ENCODE measurements at places on chromosomes 2 and 18.

DNA sequence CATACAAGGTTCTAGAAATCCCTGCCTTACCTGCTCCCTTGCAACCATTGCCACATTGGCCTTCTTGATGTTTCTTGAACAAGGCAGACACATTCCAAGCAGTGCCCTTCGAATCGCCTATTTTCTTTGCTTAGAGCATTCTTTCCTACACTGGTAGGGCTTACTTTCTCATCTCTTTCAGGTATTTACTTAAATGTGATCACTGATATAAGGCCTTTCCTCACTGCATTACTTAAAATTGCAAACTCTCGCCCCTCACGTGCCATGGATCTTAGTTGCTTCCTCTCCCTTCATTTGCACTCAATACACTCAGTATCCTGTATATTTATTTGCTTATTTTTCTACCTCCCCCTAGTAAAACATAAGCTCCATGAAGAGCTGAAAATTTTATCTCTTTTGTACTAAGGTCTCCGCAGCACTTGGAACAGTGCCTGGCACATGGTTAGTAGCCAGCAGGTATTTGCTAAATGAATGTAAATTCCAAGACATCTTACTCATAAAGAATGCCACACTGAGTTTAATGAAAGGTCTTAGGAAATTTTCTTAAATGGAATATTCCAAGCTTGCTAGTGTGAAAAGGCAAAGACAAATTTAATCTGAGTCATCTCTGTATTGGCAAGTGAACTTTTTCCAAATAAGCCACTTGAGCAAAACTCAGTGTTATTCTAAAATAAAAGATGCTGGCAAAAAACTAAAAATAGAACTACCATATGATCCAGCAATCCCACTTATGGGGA, 42.4 kb upstream of the FIGN start:
- DNase-seq, result no peak

GRCh38 chr2:9797681-9798556, 45.4 kb upstream of the TAF1B start:
- DNase-seq, result no peak

GRCh38 chr2:226679389-226680065, 120.1 kb downstream of the IRS1 start:
- DNase-seq, result no peak

DNA sequence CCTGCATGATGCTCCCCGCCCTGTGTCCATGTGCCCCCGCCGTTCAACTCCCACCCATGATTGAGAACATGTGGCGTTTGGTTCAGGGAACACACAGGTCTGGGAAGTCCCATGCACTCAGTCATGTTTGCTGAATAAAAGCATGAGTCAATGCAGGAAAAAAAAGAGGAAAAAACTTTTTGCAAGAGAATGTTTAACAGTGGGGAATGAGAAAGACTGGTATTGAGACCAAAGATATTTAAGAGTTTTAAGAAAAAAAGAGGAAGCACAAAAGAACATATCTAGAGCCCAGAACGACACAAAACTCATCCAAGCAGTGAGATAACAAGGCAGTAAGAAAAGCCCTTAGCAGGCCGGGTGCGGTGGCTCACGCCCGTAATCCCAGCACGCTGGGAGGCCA, 279.2 kb upstream of the THSD7B start:
- no peak for DNase-seq

GRCh38 chr18:10798727-10799550, 273.1 kb downstream of the NAPG start:
- no peak for DNase-seq

DNA sequence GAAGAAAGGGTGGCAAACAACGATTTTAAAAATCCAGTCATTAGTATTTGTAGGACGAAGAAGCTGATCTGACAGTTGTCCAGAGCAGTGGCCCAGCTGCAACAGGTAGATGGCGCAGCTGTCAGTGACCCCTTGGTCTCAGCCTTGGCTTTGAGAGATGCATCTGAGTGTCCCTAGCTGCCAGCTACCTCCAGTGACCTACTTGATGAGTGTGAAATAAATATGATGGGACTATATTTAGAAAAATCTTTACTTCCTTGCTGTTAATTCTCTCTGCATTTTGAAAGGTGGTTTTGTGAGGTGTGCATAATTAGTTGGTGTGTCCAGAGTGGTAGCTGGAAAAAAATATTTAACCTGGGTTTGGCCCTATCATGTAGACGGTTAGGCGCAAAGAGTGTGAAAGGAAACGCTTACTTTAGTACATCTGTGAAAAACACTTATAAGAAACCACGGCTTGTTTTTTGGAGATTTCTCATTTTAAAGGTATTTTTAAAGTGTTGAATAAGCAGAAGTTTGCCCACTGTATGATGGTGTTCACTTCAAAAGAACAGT, 963 bp downstream of the INPP1 start:
- DNase-seq, result no peak

DNA sequence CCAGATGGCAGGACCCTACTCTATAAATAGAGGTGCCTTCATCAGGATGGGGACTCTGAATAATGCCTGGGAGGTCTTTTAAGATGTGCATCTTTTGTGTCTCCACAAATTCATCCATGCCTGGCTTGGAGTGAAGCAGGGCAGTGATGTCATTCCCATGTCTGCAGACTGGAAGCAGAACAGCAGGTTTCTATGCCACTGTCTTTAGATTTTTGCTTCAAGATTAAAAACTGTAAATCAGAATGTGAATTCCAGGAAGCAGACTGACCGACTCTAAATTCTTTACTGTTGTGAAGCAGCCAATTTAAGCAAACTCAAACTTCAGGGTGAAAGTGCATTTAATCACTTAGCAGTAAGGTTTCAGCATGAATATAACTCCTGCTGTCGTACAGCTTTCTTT, 159.3 kb downstream of the SCG2 start:
- DNase-seq, result no peak

DNA sequence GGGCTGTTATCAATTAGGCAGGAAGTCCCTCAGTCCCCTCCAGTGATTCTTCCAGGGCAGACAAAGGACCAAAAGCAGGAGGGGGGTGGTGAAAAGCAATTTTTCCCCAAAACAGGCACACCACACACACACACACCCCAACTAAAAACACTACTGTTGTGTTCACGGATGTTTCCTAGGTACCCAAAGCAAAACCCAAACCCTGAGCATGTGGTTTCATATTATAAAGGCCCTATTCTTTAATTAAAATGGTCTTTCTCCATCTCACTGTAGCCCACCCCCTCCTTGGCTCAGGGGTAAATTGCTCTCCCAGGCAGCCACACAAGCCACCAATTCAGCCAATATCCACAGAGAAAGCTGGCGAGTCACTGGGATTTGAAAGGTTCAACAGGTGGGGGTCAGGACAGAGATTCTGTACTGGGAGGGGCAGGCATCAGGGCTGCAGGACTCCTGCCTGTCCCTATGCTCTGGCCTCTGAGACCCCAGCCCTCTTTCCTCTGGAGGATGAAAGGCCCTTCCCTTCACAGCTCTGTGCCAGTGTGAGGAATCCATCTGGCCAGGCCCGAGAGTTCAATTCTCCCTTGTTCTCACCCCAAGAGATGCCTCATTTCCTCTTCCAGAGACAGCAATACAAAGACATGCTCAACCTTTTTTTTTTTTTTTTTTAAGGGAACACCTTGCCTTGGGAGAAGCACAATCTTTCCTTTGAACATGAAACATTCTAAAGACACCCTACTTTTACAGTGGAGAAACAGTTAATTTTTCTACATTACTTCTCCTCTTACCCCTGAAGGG, 43.6 kb downstream of the SPRED2 start:
- no peak for DNase-seq

DNA sequence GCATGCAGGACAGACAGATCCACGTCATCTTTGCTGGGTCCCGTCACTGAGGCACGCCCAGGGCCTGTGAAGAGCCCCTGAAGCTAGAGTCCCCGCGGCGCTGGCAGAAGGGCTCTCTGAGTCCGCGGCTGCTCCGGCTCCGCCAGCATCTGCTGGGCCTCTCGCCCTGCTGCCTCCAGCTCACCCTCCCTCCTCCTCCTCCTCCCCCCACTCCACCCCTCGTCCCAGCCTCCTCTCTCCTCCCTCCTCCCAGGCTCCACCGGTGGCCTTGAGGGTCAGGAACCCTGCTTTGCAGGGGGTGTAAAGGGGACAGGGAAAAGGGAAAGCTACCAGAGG, at the start of gene TNS1:
Gene TNS1, minus strand, starts transcription at position 151 of the 336 bp plus-strand sequence. Its CDS starts 123 bp downstream, at position 28.
- DNase-seq, result no peak

GRCh38 chr2:172481507-172482262, 54.3 kb downstream of the ITGA6 start:
- DNase-seq, result no peak
